ENCODE measurements at places on chromosomes 4 and X.

DNA sequence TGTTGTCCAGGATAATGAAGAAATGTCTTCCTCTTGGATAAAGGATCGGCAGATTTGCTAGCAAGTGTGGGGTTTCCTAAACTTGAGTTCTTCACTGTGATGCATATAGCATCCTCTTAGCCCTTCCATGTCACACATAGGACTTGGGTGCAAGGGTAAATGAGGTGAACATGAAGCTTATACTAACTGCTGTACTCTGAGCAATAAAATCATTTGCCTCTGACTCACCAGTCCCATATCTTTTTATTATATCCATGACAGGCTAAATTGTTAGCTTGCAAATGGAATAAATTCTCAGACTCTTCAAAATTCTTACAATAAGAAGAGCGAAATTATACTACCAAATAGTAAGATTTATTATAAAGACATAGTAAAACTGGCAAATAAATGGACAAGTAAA lies 14.7 kb upstream of the TBC1D1 start:
- no peak for DNase-seq

DNA sequence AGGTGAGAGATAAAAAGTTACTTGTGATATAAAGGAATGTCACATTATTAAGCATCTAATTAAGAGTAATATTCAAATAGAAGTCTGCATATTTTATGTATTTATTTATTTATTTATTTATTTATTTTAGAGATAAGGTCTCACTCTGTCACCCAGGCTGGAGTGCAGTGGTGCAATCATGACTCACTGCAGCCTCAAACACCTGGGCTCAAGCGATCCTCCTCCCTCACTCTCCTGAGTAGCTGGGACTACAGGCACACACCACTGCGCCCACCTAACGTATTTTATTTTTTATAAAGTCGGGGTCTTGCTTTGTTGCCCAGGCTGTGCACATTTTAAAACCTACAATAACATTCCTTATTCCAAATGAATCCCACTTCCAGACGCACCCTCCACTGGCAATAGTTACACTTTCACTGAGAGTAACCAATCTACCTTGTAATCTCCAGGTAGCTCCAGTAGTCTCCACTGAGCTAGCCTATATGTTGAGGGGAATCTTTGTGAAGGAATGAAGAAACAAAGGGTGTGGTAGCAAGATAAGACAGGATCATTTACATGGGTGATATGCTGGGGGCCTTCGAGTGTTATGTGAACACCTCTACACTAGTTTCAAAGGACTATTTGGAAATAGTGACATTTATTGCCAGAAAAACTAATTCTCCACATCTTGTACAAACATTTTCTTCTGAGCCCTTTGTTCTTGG lies 11.9 kb downstream of the SH3D19 start:
- DNase-seq = no peak

DNA sequence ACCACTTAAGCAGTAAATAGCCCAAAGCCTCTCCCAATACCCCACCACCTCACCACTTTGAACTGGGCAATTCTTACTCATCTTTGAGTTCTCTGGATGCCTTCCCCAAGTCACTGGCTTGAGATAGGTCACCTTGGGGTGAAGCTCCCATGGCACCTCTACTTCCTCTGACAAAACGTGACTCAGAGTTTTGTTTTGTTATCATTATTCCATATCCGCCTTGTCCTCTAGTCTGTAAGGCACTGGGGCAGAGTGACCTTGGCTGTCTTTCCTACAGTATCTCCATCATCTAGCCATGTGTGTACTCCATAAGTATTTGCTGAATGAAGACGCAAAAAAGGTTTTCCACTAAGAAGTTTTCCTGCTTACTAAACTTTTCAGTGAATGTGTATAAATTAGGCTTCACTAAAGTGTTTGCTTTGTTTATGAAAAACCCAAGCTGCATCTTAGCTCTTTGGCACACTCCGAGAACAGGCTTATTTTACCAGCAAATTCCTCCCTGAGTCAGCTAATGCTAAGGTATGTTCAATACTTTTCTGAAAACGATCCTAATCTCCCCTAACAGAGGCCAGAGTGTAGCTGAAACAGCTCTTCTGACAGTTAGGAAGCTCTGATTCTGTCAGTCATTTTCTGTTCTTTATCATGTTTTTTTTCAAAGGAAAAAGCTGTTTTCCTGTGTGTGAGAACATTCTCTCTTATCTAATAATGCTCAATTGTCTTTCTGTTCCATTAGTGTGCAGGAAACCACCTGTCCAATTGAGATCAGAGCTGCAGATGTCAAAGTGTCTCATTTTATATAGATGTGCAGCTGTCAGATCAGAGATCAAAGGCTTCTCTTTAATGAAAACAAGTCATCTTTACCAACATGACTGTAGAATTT lies 30.2 kb upstream of the TSPAN5 start:
- DNase-seq = no peak

DNA sequence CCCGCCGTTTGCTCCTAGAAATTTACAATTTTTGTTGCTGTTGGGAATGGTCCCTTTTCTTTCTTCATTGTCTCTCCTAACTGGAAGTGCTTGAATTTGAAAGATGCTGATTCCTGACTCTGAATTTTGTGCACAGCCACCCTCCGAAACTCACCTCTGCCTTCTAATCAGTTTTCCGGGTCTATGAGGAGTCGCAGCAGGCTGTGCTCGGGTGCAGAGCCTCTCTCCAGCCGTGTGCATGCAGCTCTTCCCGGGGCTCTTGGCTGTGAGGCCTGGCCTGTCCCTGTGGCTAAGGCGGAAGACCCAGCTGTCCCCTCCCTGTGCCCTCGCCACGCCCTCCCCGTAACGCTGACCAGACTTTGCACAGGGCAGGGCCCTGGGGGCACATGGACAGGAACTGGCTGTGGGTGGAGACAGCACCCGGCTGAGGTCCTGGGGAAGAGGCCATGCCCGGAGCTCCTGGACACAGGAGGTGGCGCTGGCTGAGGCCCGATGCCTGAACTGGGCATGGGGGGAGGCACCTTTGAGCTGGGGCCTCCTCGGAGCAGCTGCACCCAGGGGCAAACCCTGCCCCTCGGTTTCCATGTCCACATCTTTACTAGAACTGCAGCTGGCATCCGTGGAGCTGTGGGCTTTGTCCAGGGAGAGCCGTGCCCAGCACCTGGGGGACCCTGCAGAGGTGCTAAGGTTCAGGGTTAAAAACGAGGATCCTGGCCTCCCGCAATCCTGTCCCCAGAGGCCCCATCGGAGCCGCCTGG lies 32.6 kb upstream of the SPON2 start:
- peak; percentile 16 for DNase-seq

- DNase-seq = no peak
Measured at GRCh38 chr4:617644-618641, 7.4 kb upstream of the PDE6B start.

GRCh38 chr4:20829617-20830357 lies 129.5 kb downstream of the PACRGL start:
- DNase-seq = no peak

GRCh38 chr4:71383984-71384383 lies 45.2 kb downstream of the SLC4A4 start:
- DNase-seq = no peak

DNA sequence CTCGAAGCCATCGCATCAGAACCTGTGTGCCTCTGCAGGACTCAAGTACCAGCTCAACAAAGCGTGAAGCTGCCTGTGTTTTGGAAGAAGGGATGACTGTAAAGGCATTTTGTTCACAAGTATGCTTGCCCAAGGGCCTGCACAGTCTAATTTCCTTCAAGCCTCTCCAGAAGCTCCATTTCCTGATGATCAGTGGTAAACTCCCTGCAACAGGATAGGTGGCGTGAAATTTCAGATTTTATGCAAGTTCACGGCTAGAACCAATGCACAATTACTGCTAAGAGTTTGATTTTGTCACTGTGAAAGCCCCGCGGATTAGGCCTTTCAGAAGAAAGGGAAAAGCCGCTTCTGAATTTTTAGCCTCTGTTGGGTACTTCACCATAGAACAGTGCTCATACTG lies 89.2 kb upstream of the TAPT1 start:
- no peak for DNase-seq
